ENCODE measurements at places on chromosomes 11 and 22. TPM values are rescaled to one million over a fixed set of nuclear protein-coding genes. Genes with fewer than 3 reads are reported as not detected.

The CLTCL1 gene
- total RNA-seq: 19.1 TPM

The POLD3 gene
- total RNA-seq: 7.0 TPM

The SLC22A9 gene
- total RNA-seq: not detected

GRCh38 chr11:69463181-69463994 is 18.1 kb upstream of the LINC01488 start:
- H3K4me3 ChIP-seq: no peak overlapping the region
- peak overlapping the region; percentile 54 for H3K27ac ChIP-seq
- no peaks in the 10 kb centered on the region for H3K4me1 ChIP-seq
- no peaks in the 10 kb centered on the region for H3K36me3 ChIP-seq
- DNase-seq: no peak

- no peaks in the 10 kb centered on the region for H3K36me3 ChIP-seq
- no peak for DNase-seq
- H3K4me3 ChIP-seq: no peak overlapping the region
Measured at GRCh38 chr11:76577226-76577920, 93.2 kb downstream of the LRRC32 start.

GRCh38 chr22:23825246-23825905 is 13.4 kb downstream of the DERL3 start:
- peaks cover 70% of the 10 kb centered on the region for H3K36me3 ChIP-seq
- no peak overlapping the region for H3K4me3 ChIP-seq
- H3K4me1 ChIP-seq: peaks cover 88% of the 10 kb centered on the region
- no peak for DNase-seq
- no peaks in the 10 kb centered on the region for H3K27me3 ChIP-seq
- peak overlapping the region; percentile 81 for H3K27ac ChIP-seq

GRCh38 chr11:123736769-123737168 is 4.7 kb downstream of the ZNF202 start:
- peaks cover 11% of the 10 kb centered on the region for H3K4me1 ChIP-seq
- peaks cover 4% of the 10 kb centered on the region for H3K36me3 ChIP-seq

DNA sequence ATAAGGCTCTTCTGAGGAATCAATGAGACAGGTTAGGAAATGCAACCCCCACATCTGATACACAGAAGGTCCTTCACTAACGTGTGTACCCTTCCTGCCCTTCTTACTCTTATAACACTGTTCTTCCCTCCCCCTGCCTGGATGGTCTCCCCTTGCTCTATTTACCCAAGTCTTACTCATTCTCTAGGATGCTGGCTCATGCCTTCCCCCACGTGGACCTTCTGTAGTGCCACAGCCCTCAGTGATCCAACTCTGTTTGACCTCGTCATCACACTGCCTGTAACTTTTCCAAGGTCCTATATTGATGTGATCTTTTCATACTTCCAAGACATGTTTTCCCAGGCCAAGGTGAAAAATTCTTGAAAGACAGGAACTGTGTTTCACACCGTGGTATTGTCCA is 79.8 kb downstream of the C11orf58 start:
- H3K4me1 ChIP-seq: peaks cover 61% of the 10 kb centered on the region
- H3K27me3 ChIP-seq: no peaks in the 10 kb centered on the region
- H3K4me3 ChIP-seq: no peak overlapping the region
- DNase-seq: no peak
- peaks cover 15% of the 10 kb centered on the region for H3K36me3 ChIP-seq
- no peak overlapping the region for H3K27ac ChIP-seq

All from right atrium auricular region (tissue), 2 donors.